Melanocyte of skin (primary cell): ENCODE measurements at places on chromosomes 13 and 19. TPM values are rescaled to one million over a fixed set of nuclear protein-coding genes. Genes with fewer than 3 reads are reported as not detected.

The ZNF547 gene
- total RNA-seq: 2.0 and 5.1 TPM in 2 replicates

The ZNF728 gene
- under 0.01 TPM in 1 of 2 replicates, not detected in the other for total RNA-seq

The ACP7 gene
- total RNA-seq: 2.1 and 2.2 TPM in 2 replicates

The CCL25 gene
- not detected in 2 replicates for total RNA-seq

The SIGLEC10 gene
- total RNA-seq: not detected in 2 replicates

The THSD1 gene
- total RNA-seq: 0.67 and 1.7 TPM in 2 replicates

The NRTN gene
- total RNA-seq: 1.5 and 2.0 TPM in 2 replicates

The ZNF155 gene
- total RNA-seq: 5.0 and 7.9 TPM in 2 replicates

The RFPL4A gene
- not detected in 2 replicates for total RNA-seq

The ZFP28 gene
- 8.6 and 9.8 TPM in 2 replicates for total RNA-seq

The C19orf44 gene
- 4.7 and 8.3 TPM in 2 replicates for total RNA-seq

The SOX1 gene
- total RNA-seq: 0.33 and 0.46 TPM in 2 replicates

The CEACAM8 gene
- not detected in 2 replicates for total RNA-seq

The ZNF414 gene
- total RNA-seq: 4.0 and 6.3 TPM in 2 replicates

The NAPSA gene
- total RNA-seq: 0.15 TPM in 1 of 2 replicates, not detected in the other

The CFAP97D2 gene
- total RNA-seq: not detected in 2 replicates

The IZUMO1 gene
- total RNA-seq: under 0.01 and 0.34 TPM in 2 replicates

The PSG3 gene
- not detected in 2 replicates for total RNA-seq

The ZNF790 gene
- total RNA-seq: 10.0 and 10.9 TPM in 2 replicates

The ACER1 gene
- total RNA-seq: not detected in 2 replicates

The CD177 gene
- not detected in 2 replicates for total RNA-seq

The GFY gene
- not detected in 2 replicates for total RNA-seq
